MG63 (cell line): ENCODE measurements at places on chromosomes 12 and 14.

- no peak for DNase-seq
Measured at GRCh38 chr14:61212546-61212945, 68.6 kb downstream of the TMEM30B start.

- DNase-seq = no peak
Measured at GRCh38 chr14:71497645-71498086, 434.6 kb upstream of the RGS6 start.

- DNase-seq = peak; percentile 77
Measured at GRCh38 chr12:57149245-57149900, 2.0 kb upstream of the LRP1-AS start.

DNA sequence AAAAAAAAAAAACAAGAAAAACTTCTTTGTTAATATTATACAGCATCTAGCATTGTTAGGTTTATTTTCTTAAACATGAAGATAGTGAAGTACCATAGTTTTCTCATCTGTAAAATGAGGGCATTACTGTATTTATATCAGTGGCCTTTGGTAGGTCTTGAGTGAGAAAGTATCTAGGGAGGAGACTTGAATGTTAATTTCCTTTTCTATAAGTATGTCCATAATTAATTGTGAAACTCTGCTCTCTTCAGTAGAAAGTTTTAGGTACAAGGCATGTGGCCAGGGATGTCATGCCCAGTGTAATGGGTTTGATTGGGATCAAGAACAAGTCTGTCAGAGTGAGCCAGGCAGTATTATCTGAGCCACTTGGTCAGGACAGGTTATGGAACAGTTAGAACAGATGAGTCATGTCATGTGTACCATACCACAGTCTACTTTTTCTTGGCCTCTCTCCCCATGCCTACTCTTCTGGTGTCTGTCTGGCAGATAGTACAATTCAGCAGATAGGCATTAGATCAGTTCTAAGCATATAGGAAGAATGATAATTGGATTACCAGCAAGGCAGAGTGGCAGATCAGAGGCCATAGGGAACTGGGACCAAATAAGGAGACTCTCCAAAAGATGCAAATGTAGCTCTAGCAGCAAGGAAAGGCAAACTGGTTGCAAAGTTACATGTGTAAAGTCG, 30.4 kb downstream of the FBXO34 start:
- DNase-seq = no peak

- DNase-seq = no peak
Measured at GRCh38 chr12:38931461-38931860, 26.1 kb upstream of the CPNE8 start.

GRCh38 chr14:104341532-104342434, 203.4 kb downstream of the KIF26A start:
- DNase-seq = peak; percentile 76

GRCh38 chr14:81172353-81172752, 48.4 kb downstream of the GTF2A1 start:
- DNase-seq = no peak

GRCh38 chr14:64186231-64187129, 107.7 kb downstream of the ESR2 start:
- DNase-seq = no peak

GRCh38 chr12:124682425-124683151, 115.2 kb upstream of the NCOR2 start:
- DNase-seq = no peak

DNA sequence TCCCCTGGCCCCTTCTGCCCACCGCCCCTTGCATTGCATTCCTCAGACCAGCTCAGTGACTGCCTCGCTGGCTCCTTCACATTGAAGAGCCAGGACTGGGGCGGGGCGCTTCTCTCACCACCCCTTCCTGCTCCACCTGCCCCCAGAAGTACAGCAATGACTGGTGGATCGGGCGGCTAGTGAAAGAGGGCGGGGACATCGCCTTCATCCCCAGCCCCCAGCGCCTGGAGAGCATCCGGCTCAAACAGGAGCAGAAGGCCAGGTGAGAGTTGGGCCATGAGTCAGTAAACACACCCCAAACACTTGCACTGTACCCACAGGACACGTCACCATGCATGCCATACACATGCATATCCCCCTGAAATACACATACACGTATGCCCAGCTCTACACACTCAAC, 5.8 kb downstream of the CACNB3 start:
- DNase-seq = no peak

- DNase-seq = no peak
Measured at GRCh38 chr14:55762595-55763232, 182.7 kb downstream of the KTN1 start.

DNA sequence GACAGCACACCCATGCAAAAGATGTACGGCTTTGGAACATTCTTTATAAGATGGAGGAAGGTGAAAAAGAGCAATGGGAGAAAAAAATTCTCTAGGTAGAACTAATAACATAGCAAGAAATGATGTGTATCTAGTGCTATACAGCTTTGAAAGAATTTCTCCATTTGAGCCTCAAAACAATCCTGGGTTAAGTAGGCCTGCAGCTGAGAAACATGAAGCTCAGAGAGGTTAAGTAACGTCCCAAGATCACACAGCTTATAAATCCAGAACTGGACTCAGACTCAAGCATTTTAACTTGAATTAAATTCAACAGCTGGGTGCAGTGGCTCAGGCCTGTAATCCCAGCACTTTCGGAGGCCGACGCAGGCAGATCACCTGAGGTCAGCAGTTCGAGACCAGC, 32.9 kb downstream of the TTC7B start:
- DNase-seq = no peak

GRCh38 chr14:52241087-52241793, 26.3 kb upstream of the PTGDR start:
- no peak for DNase-seq
